Activated naive CD8-positive, alpha-beta T cell treated with anti-CD3 and anti-CD28 coated beads, Interleukin-2, amount 10 ng/mL, durations not matched to agents 7 days and 5 days (primary cell): ENCODE measurements at places on chromosomes 2 and 18.

GRCh38 chr2:36485521-36485920 lies 112.4 kb downstream of the FEZ2 start:
- H3K4me3 ChIP-seq: no peak overlapping the region
- no peak for DNase-seq
- no peak overlapping the region for H3K27ac ChIP-seq

DNA sequence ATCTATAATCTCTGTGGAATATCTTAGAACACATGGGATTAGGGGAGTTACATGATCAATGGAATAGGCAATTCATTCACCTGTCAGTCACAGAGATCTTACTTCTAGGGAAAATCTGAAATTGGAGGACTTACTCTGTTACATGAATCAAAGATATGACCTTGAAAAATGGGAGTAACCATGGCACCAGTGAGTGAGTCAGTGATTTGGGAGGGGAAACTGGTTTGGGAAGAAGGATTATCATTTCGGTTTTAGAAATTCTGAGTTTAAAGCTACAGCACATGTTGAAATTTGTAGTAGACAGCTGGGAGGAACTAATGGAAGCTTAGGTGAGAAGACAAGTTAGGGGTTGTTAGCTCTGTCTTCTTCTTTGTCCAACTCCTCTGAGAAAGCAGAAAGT lies 153.7 kb downstream of the CAMKMT start:
- H3K36me3 ChIP-seq: peaks cover 2% of the 10 kb centered on the region
- no peak overlapping the region for H3K4me3 ChIP-seq
- H3K4me1 ChIP-seq: no peaks in the 10 kb centered on the region
- H3K27ac ChIP-seq: no peak overlapping the region
- DNase-seq: no peak

DNA sequence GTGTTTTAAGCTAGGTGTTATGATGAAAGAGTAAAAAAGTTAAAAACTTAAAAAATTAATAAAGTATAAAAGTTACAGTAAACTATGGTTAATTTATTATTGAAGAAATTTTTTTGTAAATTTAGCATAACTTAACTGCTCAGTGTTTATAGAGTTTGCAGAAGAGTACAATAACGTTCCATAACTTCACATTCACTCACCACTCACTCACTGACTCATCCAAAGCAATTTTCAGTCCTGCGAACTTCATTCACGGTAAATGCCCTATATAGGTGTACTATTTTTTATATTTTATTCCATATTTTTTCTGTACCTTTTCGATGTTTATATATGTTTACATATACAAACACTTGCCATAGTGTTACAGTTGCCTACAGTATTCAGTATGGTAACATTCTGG lies 694.8 kb upstream of the SLC39A10 start:
- no peak for DNase-seq
- H3K4me3 ChIP-seq: no peak overlapping the region
- H3K4me1 ChIP-seq: no peaks in the 10 kb centered on the region
- no peak overlapping the region for H3K27ac ChIP-seq
- H3K36me3 ChIP-seq: no peaks in the 10 kb centered on the region

DNA sequence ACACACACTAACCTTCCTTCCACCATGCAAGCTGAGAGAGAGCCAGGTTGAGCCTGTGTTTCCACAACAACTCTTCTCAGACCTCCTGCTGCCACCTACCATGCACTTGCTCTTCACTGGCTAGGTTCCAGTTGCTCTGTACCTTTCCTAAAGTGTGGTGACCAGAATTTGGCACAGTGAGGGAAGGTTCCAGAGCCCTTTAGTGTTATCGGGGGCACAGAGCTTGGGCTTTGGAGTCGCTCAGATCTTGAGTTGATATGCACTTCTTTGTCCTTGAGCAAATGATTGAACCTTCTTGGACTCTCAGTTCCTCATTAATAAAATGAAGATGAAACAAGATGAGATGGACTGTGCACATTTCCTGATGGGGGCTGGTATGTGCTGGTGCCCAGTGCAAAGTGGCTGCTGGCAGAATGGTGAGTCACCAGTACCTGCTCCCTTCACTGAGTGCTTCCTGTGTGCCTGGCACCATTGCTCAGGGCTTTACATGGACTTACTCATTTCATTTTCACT lies 47.1 kb downstream of the NEDD4L start:
- peaks cover 2% of the 10 kb centered on the region for H3K36me3 ChIP-seq
- no peak overlapping the region for H3K27ac ChIP-seq
- peaks cover 4% of the 10 kb centered on the region for H3K27me3 ChIP-seq
- H3K4me1 ChIP-seq: peaks cover 7% of the 10 kb centered on the region
- H3K4me3 ChIP-seq: no peak overlapping the region
- no peak for DNase-seq

- H3K27me3 ChIP-seq: no peaks in the 10 kb centered on the region
- peak overlapping the region; percentile 94 for H3K27ac ChIP-seq
- H3K4me1 ChIP-seq: peaks cover 63% of the 10 kb centered on the region
- H3K36me3 ChIP-seq: peaks cover 19% of the 10 kb centered on the region
- no peak for DNase-seq
These were observed 146.5 kb downstream of the FAM210A start for GRCh38 chr18:13579874-13580273.

GRCh38 chr2:63438181-63438580 lies 150.1 kb downstream of the WDPCP start:
- no peak overlapping the region for H3K4me3 ChIP-seq
- H3K27me3 ChIP-seq: no peaks in the 10 kb centered on the region
- H3K4me1 ChIP-seq: peaks cover 1% of the 10 kb centered on the region
- H3K36me3 ChIP-seq: no peaks in the 10 kb centered on the region
- H3K27ac ChIP-seq: no peak overlapping the region
- DNase-seq: no peak

- H3K4me1 ChIP-seq: peaks cover 13% of the 10 kb centered on the region
- no peak overlapping the region for H3K27ac ChIP-seq
- H3K36me3 ChIP-seq: peaks cover 20% of the 10 kb centered on the region
These were observed 37.8 kb downstream of the GCG start for GRCh38 chr2:162114271-162114670.

DNA sequence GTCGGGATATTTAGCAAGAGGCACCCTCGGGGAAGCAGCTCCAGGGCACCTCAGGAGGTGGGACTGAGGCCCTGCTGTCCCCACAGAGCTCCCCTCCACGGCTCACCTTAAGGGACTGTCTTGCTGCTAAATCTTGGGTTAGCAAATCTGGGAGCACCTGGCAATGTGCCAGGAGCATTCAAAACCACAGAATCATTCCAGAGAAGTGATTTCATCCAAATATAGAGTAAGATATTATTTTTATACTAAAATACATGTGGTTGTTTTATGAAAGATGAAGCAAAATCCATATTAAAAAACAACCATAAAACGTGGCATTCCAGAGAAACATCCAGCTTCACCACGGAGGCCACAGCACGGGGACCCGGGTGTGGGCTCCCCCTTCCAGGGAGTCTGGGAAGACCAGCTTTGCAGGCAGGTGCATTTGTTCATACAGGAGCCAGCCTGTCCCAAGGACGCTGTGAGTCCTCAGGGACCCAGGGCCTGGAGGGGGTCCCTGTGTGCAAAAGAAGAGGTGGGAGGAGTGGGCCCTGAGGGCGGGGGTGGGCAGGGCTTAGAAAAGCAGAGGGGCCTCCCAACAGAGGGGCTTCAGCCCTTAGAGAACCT lies 16.3 kb downstream of the HS1BP3 start:
- no peaks in the 10 kb centered on the region for H3K36me3 ChIP-seq
- no peak overlapping the region for H3K4me3 ChIP-seq
- peaks cover 4% of the 10 kb centered on the region for H3K4me1 ChIP-seq
- H3K27ac ChIP-seq: no peak overlapping the region
- no peak for DNase-seq

DNA sequence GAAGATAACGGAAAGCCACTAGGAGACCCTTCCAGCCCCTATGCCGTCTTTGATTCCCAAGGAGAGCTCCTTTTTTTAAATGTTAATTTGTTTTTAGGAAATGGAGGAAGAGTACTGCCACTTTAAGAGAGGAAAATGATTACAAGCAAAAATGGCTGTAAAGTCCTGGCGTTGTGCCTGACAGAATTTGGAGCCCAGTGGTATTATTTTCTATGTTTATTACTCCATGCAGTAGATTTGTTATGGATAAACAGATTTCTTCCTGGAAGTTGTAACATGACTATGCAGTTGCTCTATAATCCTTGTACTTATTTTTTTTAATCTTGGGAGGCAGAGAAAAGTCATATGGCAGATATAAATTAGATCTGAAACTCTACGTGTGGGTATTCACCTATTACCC lies 141.3 kb downstream of the GBX2 start:
- H3K27ac ChIP-seq: no peak overlapping the region
- no peaks in the 10 kb centered on the region for H3K4me1 ChIP-seq
- no peaks in the 10 kb centered on the region for H3K27me3 ChIP-seq
- no peaks in the 10 kb centered on the region for H3K36me3 ChIP-seq
- H3K4me3 ChIP-seq: no peak overlapping the region
- DNase-seq: no peak

- H3K36me3 ChIP-seq: no peaks in the 10 kb centered on the region
- no peaks in the 10 kb centered on the region for H3K27me3 ChIP-seq
- no peak overlapping the region for H3K4me3 ChIP-seq
- no peaks in the 10 kb centered on the region for H3K4me1 ChIP-seq
- no peak for DNase-seq
- no peak overlapping the region for H3K27ac ChIP-seq
These were observed 201.1 kb upstream of the COL3A1 start for GRCh38 chr2:188773075-188773474.

GRCh38 chr2:69652206-69652605 lies 8.7 kb upstream of the AAK1 start:
- H3K4me1 ChIP-seq: peaks cover 37% of the 10 kb centered on the region
- H3K27me3 ChIP-seq: no peaks in the 10 kb centered on the region
- H3K4me3 ChIP-seq: no peak overlapping the region
- peaks cover 7% of the 10 kb centered on the region for H3K36me3 ChIP-seq

- no peak overlapping the region for H3K4me3 ChIP-seq
- H3K27ac ChIP-seq: no peak overlapping the region
- H3K4me1 ChIP-seq: peaks cover 8% of the 10 kb centered on the region
These were observed 89.8 kb downstream of the PRPF40A start for GRCh38 chr2:152627351-152627957.

GRCh38 chr18:58076052-58076451 lies 32.0 kb downstream of the NEDD4L start:
- H3K4me3 ChIP-seq: no peak overlapping the region
- H3K4me1 ChIP-seq: no peaks in the 10 kb centered on the region
